ENCODE measurements at places on chromosomes 12 and 14.

DNA sequence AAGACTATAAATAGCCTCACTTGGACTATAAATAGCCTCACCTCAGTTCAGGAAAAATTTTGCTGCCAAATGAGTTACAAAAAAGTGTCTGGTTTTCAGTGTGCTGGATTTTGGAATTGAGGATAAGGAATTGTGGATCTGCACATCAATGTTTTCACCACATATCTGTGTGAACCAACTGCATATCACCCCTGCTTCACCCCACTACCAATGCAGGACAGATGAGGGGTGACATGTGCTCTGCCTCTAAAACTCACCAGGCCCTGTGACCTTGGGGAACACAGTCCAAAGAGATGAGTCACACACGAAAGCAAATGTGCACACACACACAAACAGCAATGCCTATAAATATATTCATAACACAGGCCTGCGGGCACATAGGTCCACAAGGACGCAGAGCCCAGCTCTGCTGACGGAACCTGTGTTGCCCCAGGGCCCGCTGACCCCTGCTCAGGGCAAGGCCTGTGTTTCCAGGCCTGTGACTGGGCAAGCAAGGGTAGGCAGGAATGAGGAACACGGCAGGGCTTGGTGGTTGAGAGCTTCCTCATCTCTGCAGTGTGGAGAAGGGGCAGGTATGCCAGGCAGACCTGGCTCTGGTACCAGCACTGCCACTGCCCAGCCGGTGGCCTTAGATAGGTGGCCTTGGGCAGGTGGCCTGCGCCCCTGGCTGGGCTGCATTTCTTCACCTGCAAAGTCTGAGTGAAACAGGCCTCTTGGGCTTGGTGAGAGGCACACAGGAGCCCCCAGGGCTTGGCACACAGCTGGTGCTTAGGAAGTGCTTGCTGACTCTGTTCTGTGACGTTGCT is 82.4 kb downstream of the ARL6IP4 start:
- DNase-seq = no peak

GRCh38 chr14:30355431-30355913 is 203.5 kb upstream of the G2E3 start:
- DNase-seq = no peak

DNA sequence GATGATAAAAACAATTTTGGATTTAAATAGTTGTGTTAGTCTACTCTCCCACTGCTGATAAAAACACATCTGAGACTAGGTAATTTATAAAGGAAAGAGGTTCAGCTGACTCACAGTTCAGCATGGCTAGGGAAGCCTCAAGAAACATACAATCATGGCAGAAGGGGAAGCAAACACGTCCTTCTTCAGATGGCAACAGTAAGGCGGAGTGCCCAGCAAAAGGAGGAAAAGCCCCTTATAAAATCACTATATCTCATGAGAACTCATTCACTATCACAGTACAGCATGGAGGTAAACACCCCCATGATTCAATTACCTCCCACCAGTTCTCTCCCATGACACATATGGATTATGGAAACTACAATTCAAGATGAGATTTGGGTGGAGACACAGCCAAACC is 632.1 kb downstream of the SLC16A7 start:
- no peak for DNase-seq

- no peak for DNase-seq
Measured at GRCh38 chr12:54162741-54163140, 26.0 kb downstream of the SMUG1 start.

GRCh38 chr12:1553987-1554982 is 40.1 kb downstream of the FBXL14 start:
- peak; percentile 65 for DNase-seq

DNA sequence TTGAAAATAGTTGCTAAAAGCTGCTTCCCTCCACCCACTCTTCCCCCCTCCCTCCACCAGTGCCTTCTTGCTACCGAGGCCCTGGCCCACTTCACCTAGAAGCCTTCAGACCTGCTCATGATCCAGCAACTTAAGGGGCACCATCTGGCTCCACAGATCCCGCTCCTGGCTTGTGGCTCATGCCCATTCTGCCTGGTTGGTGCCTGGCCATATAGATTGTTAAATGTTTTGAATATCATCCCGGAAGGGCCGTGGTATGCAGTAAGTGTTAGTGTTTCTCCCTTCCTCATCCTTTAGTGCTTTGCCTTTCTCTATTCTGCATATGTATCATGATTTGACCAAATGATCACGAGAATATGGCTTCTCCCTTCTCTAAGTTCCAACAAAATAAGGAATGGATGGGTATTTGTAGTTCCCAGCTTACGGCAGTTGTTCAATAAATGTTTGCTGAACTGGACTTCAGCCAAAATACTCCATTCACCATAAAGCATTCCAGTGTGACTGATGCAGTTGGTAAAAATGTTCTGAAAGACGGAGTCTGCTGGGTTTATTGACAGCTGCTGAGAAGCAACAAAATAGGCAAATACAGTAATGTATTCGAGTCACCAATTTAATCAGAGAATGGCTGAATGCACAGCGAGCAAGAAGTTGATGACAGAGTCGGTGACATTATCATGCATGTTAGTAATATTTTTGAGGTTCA is 30.7 kb downstream of the GRIP1 start:
- no peak for DNase-seq

DNA sequence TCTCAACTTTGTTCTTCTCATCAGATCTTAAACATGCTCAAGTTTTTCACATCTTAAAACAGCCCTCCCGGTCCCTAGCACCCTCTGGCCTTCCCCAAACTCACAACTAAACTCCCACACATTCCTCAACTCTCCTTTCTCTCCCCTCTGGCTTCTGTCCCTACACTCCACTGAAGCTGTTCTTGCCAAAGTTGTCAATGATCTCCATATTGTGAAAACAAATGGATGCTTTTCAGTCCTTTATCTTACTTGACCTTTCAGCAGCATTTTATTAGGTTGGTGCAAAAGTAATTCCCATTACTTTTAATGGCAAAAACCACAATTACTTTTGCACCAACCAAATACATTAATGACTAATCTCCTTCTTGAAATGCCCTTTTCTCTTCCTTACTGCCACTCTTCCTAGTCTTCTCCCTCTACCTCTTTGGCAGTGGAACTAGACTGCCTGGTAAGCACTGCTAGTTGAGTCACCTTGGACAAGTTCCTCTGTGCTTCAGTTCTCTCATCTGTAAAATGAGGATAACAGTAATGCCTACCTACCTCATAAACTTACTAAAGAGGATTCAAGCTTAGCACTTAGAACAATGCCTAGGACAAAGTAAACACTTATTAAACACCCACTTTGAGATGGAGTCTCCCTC is 16.0 kb downstream of the CERS5 start:
- DNase-seq = no peak

- no peak for DNase-seq
Measured at GRCh38 chr14:92389598-92390158, 66.7 kb downstream of the SLC24A4 start.

- DNase-seq = no peak
Measured at GRCh38 chr12:91381309-91381804, 198.7 kb upstream of the DCN start.

DNA sequence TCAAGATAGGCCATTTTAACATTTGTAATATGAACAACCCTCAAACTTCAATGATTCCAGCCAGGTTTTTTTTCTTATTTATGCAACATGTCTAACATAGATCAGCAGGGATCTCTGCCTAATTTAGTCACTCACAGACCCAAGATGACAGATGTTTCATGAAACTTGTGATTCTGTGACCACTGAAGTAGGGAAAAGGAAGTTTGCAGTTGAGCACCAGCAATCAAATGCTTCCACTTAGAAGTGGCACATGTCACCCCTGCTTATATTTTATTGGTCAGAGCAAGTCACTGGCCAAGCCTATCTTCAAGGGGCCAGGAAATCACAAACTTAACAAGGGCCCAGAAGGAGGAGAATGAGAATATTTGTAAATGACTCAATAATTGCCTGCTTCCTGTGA is 150.6 kb downstream of the BCAT1 start:
- DNase-seq = no peak

DNA sequence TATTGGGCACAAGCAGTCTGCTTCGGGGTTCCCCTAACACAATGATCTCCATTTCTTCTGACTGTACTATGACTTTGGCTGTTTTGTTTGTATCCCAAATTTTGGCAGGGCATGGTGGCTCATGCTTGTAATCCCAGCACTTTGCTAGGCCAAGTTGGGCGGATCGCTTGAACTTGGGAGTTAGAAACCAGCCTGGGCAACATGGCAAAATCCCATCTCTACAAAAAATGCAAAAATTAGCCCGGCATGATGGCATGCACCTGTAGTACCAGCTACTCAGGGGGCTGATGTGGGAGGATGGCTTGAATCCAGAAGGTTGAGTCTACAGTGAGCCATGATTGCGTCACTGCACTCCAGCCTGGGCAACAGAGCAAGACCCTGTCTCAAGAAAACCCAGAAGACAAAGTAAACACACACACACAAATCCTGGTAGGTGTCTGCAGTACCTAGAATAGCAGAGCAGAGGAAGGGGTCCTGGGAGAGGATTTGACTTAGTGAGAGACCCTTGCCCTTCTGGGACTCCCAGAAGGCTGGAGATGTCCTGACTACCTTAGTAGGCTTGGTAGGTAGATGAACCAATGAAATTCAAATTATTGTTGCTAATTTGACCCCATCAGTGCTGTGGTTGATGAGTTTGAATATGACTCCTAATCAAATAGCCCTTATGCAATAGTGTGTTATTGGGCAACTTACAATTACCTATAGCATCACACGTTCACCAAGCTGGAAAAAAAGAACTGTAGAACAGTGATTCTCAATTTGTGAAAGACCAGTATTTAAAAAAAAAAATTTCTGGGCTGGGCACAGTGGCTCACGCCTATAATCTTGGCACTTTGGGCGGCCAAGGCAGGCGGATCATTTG is 6.8 kb upstream of the AEBP2 start:
- peak; percentile 58 for DNase-seq

DNA sequence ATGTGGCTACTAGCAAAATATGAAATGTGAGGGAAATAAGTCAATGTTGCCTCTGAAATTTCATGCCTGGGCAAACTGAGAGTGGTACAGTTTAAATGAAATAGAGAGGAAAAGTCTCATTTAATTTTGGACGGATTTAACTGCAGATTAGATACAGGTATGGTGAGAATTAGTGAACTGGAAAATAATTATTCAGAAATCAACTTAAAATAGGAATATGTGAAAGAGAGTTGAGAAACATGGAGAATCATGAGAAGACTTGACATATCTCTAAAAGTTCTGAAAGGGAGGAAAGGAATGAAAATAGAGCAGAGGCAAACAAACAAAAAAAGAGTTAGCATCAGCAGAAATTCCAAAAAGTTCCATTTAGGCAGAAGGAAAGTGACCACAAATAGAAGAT is 33.5 kb upstream of the BMAL2 start:
- DNase-seq = no peak

DNA sequence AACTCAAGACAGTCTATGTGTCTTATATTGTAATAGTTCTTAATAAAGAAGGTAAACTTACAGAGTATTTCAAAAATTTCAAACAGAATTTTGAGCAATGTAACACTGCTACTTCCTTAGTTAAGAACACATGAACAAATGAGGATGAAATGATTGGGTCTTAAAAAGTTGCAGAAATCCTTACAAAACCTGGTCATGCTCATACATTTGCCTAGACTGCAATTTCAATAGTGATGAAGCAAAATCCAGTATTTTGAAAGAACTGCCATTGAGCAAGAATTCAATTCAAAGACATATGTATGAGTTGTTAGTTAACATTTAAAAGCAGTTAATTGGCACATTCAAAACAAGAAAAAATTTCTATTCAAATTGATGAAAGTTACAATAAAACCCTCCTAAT is 17.8 kb upstream of the HIF1A start:
- no peak for DNase-seq
